ENCODE measurements at places on chromosomes 6 and 20. TPM values are rescaled to one million over a fixed set of nuclear protein-coding genes. Genes with fewer than 3 reads are reported as not detected.

RIPOR2 gene
- total RNA-seq, result 22.5 TPM

CRISP3 gene
- total RNA-seq, result not detected

TRIM15 gene
- total RNA-seq, result 1.0 TPM

SRMS gene
- total RNA-seq, result 0.50 TPM

SLC35D3 gene
- total RNA-seq, result 1.5 TPM

SLC2A10 gene
- total RNA-seq, result 14.6 TPM

ADGRF4 gene
- not detected for total RNA-seq

CDK5RAP1 gene
- total RNA-seq, result 43.1 TPM

LRRC73 gene
- total RNA-seq, result 0.08 TPM

TMEM151B gene
- 14.6 TPM for total RNA-seq

ZC2HC1B gene
- not detected for total RNA-seq

CALHM6 gene
- total RNA-seq, result 0.27 TPM

TMEM200A gene
- 22.7 TPM for total RNA-seq

ANKRD66 gene
- not detected for total RNA-seq

- no peak for DNase-seq
Observed at GRCh38 chr20:8079976-8080375, 52.1 kb upstream of the PLCB1 start.

DNA sequence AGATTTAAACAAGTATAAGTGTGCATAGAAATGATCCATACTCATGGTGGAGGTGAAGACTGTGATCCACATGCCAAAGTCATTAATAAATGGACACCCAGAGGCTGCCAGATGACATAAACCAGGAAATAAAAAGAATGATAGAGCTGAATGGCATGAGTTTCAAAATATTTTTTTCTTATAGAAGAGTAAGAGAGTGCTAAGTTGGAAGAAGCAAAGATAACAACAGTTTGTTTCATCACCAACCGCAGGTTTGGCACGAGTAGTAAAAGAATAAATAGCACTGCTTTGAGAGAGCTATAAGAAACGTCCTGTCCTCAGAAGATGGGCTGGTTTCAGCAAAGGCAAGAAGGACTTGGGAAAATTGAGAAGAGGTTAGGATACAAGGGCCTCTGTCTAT lies 246.9 kb downstream of the UBE3D start:
- no peak for DNase-seq

- DNase-seq, result no peak
Observed at GRCh38 chr6:7763881-7764280, 38.0 kb downstream of the BMP6 start.

DNA sequence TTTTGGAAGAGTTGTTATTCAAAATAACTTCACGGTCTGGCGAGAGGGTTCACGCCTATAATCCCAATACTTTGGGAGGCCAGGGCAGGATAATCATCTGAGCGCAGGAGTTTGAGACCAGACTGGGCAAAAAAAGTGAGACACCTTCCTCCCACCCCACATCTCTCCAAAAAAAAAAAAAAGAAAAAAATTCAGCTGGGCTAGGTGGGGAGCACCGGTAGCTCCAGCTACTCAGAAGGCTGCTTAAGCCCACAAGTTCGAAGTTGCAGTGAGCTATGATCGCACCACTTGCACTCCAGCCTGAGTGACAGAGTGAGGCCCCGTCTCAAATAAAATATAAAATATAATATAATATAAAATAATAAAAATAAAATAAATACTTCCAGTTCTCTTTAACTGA lies 10.4 kb downstream of the OR2B2 start:
- DNase-seq, result peak; percentile 40

DNA sequence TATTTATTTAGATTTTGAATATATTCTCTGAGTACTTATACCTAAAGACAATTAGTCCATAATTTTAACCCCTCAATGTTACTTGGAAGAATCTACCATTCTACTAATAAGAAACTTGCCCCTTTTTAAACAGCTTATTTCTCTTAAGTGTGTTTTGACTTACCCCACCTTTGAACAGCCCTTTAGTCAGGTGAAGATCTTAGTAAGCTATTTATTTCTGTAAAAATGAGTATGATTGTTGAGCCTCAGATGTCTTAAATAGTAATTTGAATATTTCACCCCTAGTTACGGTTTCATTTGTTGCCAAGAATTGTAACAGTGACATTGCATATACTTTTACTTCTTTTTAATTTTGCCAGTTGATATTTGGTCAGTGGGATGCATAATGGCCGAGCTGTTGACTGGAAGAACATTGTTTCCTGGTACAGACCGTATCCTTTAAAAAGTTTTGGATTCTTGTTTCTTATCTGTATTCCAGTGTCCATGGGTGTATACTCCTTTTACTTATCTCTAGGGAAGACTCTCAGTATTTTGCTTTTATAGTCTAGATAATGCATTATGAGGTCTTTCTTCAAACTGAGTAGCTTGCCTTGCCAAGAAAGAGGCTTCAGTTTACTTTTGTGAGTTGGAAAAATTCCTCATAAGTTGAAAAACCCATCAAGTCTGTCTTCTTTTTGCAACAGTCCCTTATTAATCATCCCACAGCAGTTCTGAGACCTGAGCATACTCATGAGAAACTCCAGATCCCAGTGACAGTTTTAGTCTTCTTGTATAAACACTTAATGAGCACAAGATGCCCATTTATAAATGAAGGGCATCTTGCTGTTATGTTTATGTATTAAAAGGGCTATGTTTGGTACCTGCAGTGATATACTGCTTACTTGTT lies 48.8 kb downstream of the MAPK14 start:
- no peak for DNase-seq

- no peak for DNase-seq
Observed at GRCh38 chr20:17505636-17506517, 25.3 kb downstream of the BFSP1 start.

GRCh38 chr20:35312318-35312717 lies 20.1 kb upstream of the FAM83C start:
- DNase-seq, result peak; percentile 35

DNA sequence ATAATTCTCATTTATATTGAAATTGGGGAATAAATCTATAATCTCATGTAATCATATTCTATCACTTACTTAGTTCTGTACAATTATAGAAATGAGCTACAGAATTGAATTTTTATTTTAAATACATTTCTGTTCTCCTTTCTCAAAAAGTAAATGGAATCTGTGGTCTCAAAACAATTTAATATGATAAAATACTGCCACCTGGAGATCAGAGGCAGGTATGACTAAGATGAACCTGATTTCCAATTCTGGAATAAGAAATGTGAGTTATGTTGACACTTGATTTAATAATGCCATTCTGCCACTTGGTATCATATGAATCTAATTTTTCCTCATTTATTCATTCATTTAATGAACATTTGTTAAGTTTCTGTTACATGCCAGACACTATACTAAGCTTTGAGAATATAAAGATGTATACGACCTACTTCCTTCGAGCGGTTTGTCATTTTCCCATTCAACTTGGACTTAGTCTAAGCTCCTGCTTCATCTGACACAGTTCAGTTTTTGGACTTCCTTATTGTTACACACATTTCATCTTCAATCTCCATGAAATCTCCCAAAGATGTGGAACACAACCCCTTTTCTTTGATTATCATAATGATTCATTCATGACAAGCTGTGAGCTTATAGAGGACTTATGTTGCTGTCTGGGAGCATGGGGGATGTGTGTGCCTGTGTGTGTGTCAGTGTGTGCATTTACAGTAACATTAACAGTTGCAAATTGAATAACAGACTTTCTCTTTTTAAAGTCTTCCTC lies 7.5 kb upstream of the CCDC28A start:
- peak; percentile 60 for DNase-seq

DNA sequence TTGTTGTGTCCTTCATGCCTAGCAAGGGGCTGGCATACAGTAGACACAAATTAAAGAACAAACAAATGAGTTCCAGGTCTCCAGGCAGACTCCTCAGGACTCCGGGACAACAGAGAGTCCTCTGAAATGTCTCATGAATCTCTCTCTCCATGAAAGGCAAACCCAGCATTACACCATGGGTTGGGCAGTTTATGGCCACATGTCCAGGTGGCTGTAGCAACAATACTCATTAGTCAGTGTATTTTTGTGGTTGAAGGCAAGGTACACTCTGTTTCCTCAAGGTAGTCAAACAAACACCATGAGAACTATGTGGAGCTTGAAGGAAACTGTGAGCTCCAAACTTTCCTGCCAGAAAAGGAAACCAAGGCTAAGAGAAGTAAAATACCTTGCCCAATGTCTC lies 62.2 kb downstream of the KCNB1 start:
- DNase-seq, result no peak

DNA sequence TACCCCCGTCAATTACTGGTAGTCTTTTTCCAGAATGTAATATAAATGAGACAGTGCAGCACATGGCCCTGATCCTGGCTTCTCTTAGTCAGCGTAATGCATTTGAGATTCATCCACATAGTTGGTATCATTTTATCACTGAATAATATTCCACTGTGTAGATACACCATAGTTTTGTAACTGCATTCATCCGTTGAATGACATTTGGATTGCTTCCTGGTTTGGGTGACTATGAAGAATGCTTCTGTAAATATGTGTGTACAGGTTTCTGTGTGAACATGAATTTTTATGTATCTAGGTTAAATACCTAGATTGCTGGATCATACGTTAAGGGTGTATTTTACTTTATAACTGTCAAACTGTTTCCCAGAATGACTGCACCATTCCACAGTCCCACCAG lies 62.6 kb upstream of the STMND1 start:
- DNase-seq, result no peak

DNA sequence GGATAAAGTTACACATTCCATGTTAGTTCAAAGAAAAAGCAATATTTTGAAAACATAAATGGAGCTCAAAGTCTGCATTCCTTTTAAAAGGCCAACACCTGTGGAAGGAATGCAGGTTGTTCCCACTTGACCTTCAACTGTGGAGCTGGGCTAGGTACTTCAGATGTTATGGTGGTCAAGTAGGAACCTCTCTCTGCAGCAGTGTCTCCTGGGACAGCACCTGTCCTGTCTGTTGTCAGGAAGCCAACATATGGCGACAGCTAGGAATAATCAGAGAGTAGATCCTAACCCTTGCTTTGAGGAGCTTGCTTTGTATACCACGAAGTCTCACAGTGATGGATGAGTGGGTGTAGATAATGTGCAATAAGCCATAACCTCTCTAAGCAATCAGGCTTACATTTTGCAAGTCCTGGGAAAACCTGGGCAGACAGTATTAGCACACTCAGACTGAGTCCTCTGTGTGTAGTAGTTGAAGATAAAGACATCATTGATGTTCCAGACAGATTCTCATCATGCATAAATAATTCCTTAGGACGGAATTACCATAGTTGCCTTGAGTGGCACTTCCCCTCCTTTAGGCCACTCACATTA lies 347.5 kb downstream of the PRL start:
- DNase-seq, result no peak

DNA sequence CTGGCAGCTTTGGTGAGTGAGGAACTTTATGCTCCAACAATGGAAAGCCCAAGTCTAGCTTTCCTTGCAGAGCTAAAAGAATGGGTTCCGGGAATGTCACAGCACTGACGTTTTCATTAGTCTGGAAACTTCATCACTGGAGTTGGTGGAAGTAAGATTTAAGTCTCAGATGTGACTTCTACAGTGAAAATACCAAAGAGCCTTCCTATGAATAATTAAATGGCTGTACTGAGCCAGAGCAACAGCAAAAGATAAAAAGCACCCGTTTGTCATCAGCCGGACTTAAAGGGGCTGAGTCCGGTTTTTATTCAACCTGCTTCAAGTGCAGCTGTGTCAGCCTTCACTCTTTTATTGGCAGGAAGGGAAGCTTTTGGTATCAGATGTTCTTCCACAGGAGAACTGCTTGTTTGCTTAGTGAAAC lies 46.5 kb upstream of the SHLD1 start:
- DNase-seq, result no peak

- peak; percentile 10 for DNase-seq
Observed at GRCh38 chr6:11869672-11870340, 91.2 kb upstream of the ADTRP start.

DNA sequence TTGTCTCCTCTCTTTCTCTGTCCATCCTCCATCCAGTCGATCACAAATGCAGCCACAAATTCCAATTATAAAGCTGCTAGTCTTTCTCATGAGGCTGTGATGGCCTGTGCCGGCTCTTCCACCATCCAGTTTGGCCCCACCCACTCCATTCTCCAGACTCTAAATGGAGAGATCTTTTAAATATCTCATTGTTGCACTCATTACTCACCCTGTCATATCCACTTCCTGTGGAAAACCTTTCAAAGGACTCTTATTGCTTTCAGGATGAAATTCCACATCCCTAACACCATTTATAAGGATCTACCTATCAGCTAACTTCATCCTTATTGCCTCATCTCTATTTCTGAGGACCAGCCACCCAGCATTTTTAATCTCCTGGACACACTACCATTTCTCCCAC lies 70.6 kb downstream of the NRN1 start:
- DNase-seq, result no peak

- DNase-seq, result peak; percentile 15
Observed at GRCh38 chr20:17710379-17711266, 10.9 kb downstream of the BANF2 start.

GRCh38 chr6:125066964-125067363 lies 86.6 kb upstream of the TPD52L1 start:
- DNase-seq, result no peak

- no peak for DNase-seq
Observed at GRCh38 chr6:129696028-129696418, 14.0 kb downstream of the ARHGAP18 start.

DNA sequence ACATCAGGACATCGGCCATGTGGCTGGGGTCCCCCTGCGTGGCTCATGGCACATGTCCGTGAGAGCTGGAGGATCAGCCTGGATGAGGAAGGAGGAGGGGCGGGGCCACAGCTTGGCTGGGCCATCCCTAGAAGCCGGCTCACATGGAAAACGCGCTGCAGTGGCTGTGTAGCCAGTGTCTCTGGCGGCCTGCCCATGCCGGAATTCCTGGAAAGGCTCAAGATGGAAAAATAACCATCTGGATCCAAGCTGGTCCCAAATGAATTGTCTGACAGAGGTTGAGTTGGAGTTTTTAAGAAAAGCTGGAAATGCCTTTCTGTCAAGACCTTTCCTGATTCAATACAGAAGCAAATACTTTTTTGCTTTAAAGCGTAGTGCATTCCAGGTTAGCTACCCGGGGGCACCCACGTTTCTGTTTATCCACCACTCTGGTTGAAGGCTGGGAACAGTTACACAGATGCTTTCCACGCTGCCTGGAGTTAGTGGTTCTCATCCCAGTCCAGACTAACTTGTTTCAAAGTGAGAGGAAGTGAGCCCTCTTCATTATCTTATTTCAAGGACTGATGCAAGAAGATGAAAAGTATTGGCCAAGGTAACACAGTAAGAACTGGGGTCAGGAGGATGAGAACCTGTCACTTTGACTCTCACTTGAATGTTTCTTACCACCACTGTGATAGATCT lies 99.0 kb downstream of the GMPR start:
- DNase-seq, result peak; percentile 40

GRCh38 chr20:833121-833449 lies 430 bp upstream of the FAM110A start:
- no peak for DNase-seq

GRCh38 chr6:34438705-34439104 lies 12.8 kb upstream of the RPS10 start:
- DNase-seq, result no peak

DNA sequence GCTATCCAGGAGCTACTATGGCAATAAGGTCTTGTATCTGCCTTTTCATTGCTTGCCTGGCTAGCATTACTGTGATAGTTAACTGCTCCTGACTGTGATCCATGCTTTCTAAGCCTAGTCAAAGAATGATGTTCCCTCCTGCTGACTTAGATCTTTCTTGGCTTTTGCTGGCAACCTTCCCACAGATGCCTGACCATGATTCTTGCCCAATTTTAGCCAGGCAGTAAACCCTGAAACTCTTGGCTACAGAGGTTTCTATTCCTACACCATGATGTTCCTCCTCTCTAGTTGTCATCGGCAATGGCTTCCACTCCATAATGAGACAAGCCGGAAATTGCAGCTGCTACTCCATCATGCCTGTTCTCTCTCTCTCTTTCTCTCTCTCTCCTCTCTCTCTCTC lies 238.1 kb downstream of the HAO1 start:
- DNase-seq, result no peak

Data from GM23338 (cell line).